Mesenchymal stem cell (in vitro differentiated cells and primary cell): ENCODE measurements at places on chromosomes 3 and 15.

DNA sequence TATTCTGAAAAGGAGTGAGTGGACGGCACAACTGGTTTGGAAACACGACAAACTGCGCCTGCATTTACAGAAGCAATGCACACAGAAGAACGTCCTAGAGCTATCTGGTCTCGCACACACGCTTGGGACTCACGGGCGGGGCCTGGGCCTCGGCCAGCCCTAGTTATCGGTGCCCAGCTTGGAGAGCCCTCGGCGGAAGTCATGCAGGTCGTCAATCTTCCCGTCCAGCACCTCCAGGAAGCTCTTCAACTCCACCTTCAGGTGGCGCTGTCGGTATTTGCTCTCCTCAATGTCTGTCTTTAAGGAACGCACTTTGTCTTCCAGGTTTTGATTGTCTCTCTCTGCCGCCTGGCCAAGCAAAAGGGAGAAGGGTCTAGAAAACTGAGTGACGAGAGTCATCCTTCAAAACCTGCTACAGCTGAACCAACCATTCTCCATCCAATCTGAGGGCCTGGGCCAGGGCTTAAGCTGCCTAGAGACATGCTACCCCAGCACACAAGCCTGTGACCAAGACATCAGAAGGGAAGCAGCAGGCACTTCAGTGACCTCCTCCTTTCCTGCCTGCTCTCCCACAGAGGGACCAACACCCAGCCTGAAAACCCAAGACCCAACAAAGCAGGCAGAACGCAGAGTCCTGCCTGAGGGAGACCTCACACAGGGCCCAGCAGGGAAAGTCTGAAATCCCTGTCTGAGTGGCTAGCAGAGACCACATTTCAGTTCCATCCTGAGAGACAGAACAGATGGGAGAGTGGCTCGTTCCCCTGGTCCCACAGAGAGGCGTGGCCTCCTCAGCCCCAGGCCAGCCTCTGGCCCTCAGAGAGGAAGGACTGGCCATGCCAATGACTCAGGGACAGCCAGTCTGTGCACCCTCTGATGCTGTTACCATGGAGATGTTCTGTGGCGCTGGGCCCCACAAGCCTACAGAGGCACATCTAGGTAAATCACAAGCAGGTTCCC, 40.4 kb downstream of the WHAMM start:
- DNase-seq, result peak; percentile 75

- no peak for DNase-seq
These were observed 286.6 kb downstream of the PTPRG start for GRCh38 chr3:61847784-61848462.

- no peak for DNase-seq
These were observed 4.0 kb upstream of the ADPGK start for GRCh38 chr15:72787526-72787925.

DNA sequence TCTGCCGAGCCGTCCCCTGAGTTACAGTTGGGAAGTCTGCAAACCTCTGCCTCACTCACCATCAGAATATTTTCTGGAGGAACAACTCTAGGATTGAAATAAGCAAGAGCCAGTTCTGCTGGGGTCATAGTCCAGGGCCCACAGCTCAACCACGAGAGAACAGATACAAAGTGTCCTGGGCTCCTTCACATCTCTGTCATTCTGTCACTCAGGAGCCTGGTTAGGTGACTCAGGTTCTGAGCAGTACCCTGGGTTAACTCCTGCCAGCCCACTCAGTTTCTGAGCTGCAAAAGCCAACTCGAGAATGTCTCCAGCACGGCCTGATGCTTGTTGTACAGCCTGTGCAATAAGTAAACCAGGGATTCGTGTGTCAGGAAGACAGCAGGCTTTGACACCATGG, 155.7 kb downstream of the SLCO3A1 start:
- DNase-seq, result no peak

- DNase-seq, result no peak
These were observed 57.1 kb downstream of the TRAK1 start for GRCh38 chr3:42148086-42148848.

DNA sequence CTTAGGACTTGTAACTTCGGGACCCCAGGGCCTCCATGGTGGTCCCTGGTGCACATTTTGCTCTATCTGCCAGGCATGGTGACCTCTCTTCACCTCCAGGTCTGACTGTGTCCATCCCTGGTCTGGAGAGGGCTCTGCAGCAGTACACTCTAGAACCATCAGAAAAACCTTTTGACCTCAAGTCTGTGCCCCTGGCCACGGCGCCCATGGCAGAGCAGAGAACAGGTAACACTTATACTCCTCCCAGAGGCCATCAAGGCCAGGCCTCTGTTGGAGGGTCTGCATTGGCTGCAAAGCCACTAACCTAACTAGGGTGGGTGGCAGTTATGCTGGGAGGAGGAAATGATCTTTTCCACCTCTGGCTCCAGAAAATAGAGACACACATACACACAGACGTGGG, 10.3 kb upstream of the HMCES start:
- DNase-seq, result no peak

DNA sequence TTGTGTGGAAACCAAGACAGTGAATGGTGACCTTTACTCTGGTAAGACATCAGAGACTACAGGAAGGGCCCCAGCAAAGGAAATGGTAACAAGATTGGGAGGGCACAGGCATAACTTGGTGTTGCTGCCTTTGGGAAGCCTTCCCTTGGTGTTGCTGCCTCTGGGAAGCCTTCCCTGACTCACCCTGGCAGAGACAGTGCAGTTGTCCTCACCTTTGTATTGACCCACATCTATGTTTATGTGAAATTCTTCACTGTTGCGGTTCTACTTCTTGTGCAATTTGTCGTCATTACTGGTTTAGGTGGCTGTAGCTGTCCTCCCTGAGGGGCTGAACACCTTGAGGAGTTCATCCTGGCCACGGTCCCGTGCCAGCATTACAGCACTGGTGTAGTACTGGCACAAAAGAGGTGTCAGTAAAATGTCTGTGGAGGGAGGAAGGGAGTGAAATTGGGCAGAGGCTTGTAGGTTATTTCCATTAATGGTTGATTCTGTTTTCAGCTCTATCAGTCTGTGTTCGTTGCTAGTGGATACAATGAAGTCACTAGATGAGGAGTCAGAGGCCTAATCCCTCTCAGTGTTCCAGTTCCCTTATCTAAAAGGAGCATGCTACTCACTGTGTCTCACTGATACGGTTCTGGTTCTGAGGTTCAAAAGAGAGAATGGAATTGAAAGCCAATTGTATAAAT, 21.6 kb downstream of the IFT122 start:
- DNase-seq, result peak; percentile 86

DNA sequence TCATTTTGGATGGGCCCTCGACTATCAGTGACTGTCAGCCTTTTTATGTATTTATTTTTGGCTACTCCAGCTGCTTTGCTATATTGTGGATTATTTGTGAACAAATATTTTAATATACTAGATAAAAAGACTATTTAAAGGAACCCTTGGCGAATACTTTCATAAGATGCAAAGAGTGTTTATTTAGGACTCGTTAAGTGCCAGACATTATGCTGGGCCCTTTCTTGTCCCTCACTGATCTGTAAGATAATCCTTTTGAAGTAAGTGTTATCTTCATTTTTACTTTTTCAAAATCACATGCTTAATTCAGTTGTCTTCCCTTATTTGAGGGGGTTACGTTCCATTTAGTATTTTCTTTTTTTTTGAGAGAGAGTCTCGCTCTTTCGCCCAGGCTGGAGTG, 376.8 kb upstream of the C2CD4B start:
- DNase-seq, result no peak

DNA sequence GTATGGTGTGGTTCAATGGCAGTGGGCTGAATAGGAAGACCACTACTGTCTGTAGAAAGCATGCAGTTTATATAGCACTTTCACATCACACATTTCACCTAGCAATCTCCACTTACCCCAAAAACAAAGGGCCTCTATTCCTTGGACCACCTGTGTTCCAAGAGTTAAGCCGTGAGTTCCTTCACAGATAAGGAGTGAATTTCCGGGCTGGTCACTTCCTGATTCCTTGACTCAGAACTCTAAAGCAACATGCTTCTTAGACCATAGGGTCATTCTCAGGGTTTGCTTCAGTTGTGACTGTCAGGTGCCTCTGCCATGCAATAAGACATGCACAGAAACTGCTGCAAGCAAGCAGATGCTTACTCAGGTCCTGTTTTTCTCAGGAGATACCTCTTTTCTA, 588.5 kb upstream of the TGFBR2 start:
- DNase-seq, result no peak

- no peak for DNase-seq
These were observed 19.1 kb downstream of the TYRO3 start for GRCh38 chr15:41577863-41578735.

DNA sequence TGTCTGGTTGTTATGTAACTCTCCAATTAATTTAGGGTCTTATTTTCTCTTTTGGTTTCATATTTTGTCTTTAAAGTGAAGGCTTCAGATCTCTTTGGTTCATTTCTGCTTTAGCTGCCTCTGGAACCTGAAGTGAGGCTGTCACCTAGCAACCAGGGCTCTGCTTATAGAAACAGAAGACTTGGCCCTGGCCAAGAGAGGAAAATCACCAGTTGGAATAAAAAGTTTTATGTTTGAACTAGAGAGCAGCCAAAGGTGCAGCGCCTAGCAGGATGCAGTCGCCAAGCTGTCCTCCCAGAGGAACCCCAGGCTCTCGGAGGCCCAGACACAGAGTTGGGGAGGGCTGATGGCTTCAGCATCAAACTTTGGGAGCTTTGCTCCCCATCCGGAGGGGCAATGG, 41.1 kb downstream of the LYZL4 start:
- DNase-seq, result no peak

DNA sequence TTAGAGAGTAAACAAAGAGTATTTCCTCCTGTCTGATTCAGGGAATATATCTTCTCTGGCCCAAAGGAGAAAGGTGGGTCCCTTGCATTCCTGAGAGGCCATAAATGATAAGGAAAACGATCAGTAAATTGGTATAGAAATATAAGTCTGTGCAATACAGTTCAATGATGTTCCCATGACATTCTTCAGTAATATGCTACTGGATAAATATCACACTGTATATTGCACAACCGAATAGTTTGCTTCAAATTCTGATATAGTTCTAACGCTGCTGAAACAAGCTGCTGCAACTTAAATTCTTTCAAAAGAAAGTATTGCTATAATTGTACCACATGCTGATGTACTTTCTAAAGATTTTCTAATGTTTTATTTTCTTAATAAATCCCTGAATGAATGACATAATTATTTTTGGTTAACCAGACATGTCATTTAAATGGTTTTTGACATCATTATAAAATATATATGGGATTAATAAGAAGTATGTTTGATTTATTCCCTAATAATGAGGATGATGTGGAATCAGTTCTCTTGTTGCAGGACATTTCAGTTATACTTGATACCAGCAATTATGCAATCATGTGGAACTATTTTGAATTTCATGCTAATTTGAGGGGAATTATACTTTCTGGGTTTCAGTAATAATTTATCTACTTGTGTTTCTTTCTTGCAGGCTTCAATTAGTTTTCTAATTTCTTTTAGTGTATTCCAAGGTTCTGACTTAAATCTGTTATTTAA, 44.9 kb downstream of the FGF7 start:
- no peak for DNase-seq

GRCh38 chr3:194884649-194885315, 199.1 kb downstream of the FAM43A start:
- DNase-seq, result no peak

DNA sequence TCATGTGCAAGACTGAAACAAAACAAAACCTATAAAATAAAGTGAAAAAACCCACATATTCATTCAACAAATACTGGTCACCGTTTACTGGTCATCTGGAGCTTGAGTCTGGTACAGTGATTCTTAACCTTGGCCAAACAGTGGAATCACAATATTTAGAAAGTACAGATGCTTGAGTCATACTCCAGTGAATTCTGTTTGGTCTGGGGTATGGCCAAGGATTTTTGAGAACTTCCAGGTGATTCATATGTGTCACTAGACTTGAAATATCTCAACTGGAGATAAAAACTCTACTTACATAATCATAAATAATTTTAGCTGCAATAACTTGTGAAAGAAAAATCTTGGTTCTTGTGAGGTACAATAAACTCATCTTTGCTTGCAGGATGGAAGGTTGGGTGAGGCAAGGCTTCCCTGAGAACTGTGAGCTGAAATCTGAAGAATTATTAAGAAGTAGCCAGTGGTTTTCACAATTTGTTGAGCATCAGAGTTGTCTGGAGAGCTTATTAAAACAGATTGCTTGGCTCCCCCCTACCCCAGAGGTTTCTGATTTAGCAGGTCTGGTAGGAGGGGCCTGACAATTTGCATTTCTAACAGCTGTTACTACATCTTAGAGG, 9.6 kb downstream of the NEK11 start:
- DNase-seq, result peak; percentile 13

DNA sequence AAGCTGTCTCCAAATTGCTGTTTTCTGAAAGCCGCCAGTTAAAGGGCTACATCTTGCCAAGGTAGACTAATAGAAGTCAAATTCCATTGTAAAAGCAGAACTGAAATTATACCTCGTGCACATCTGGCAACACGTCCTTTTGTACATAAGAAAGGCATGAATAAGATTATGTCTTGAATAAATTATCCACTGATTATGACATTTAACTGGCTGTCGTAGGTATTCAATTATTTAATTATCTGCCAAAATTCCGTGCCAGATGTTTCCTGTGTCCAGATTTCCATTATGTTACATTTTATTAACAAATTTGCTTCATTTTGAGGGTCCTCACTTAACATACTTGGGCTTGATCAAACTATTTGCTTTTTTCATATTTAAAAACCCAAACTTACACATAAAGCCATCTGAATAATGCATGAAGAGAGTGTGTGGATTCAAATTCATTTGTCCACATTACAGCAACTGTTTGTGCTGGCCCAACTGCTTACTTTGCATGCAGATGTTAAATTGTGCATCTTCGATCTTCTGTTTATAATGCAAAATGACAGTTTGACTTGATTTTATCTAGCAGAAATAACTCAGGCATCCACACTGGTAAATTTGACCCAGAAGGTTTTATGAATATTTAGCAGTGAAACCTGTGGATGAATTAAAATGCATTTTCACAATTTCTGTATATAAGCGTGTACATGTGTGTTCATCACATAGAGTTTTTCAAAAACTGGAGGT, 701.5 kb downstream of the ZNF385D start:
- no peak for DNase-seq

DNA sequence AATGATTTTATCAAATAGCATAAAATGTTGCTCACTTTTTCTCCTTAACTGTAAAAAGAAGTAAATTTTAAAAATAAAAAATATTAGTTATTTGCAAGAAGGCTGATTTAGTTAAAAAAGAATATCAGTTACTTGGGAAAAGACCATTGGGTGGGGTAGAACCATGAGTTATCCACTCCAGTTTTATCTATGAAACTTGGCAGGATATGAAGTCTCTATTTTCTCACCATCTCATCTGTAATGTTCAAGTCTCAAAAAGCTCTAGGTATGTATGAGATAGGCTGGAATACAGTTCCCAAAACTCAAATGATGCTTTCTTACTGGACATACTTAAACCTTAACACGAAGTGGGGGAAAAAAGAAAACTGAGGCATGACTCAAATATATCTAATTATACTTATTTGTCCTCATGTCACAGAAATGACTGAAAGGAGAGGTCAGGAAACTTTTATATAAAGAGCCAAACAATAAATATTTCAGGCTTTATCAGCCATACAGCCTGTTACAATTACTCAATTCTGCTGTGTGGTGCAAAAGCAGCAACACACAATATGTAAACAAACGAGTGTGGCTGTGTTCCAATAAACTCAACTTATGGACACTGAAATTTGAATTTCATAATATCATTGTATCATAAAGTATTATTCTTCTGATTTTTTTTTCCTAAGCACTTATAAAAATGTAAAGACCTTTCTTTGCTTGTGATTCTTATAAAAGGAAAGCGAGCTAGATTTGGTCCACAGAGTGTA, 131.8 kb downstream of the TBL1XR1 start:
- peak; percentile 28 for DNase-seq

GRCh38 chr3:105170423-105170822, 196.3 kb upstream of the ALCAM start:
- no peak for DNase-seq
